ENCODE measurements at places on chromosomes 6 and 20.

- H3K27ac ChIP-seq = no peak overlapping the region
- no peaks in the 10 kb centered on the region for H3K36me3 ChIP-seq
- H3K27me3 ChIP-seq = no peaks in the 10 kb centered on the region
- DNase-seq = no peak
- no peak overlapping the region for H3K4me3 ChIP-seq
Measured at GRCh38 chr6:129183187-129183591, 300.3 kb downstream of the LAMA2 start.

DNA sequence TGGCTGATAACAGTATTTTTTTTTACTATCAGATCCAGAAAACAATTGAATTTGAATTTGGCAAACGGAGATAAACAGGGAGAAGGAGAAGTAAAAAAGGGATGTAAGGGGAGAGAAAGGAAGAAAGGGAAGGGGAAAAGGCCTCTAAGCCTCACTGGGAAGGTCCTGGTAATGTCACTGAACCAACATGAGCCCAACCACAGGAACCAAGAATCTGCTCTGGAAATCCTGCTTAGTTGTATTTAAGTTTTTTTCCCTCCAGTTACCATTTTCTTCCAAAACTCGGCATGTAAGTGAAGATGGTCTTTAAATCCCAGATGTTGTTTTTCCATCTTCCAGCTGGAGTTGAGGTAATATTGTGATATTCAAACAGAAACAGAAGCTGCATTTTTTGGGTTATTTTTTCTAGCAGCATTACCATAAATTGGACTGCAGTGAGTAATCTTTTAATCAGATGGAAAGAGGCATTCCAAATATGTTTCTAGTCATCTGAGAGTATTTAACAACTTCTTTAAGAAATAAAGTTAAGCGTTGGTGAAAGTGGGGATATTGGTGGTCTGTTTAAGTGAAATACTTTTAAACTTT, 91.1 kb downstream of the TXNDC5 start:
- no peaks in the 10 kb centered on the region for H3K36me3 ChIP-seq
- H3K4me1 ChIP-seq = no peaks in the 10 kb centered on the region
- no peak overlapping the region for H3K4me3 ChIP-seq
- H3K27me3 ChIP-seq = no peaks in the 10 kb centered on the region

DNA sequence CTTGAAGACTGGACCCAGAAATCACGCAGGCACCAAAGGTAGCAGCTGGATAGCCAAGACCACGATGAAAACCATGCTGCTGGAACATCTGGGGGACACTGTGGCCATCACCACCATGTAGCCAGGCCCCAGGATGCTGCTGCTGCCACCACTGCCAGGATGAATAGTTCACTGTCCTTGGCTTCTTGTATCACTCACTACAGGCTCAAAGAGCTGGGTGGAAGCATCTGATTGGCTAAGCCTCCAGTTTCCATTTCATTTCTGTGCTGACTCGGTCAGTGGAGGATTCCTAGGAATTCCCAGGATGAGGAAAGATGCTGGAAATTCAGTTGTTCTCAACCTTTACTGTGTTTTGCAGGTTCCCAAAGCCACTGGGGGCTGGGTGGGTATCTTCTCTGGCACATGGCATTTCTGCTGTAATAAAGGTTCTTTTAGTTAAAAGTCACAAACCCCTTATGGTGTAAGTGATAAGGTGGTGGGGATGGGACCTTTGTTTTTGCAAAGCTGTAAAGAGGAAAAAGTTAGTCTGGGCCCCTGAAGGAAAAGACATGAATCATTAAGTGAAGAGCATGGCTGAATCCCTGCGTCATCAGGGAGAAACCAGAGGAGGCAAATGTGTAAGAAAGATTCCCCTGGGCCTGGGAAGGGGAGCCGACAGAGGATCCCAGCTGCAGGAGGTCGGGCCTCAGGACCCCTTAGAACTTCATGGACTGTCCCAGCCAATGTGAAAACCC, 75.6 kb upstream of the RNF24 start:
- H3K4me1 ChIP-seq = 0 out of 2 replicates have a peak, but pooled peaks cover 3% of the 10 kb centered on the region
- no peak overlapping the region for H3K4me3 ChIP-seq
- no peaks in the 10 kb centered on the region for H3K36me3 ChIP-seq

DNA sequence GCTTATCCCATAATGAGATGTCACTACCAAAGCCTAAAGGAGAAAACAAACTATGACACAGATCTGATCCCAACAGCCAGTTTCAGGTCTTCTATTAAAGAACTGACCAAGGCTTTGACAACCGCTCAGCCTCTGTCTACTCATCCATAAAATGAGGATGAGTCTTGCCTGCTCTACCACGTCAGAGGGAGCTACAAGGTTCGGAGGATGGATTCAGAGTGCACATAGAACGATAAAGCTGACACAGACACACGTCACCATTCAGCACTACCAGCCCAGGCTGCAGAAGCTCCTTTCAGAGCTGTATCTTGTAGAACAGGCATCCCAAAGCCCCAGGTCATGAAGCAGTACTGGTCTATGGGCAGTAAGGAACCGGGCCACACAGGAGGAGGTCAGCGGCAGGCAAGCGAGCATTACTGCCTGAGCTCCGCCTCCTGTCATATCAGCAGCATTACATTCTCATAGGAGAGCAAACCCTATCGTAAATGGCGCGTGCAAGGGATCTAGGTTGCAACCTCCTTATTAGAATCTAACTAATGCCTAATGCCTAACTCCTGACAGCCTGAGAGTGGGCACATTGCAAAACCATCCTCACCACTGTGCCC, 25.1 kb downstream of the KIF16B start:
- no peaks in the 10 kb centered on the region for H3K36me3 ChIP-seq
- no peaks in the 10 kb centered on the region for H3K27me3 ChIP-seq
- H3K4me3 ChIP-seq = no peak overlapping the region
- no peaks in the 10 kb centered on the region for H3K4me1 ChIP-seq
- no peak for DNase-seq

GRCh38 chr20:59217173-59217572, 53.6 kb downstream of the ZNF831 start:
- peaks cover 4% of the 10 kb centered on the region for H3K4me1 ChIP-seq
- peaks cover 3% of the 10 kb centered on the region for H3K27me3 ChIP-seq
- H3K36me3 ChIP-seq = no peaks in the 10 kb centered on the region
- no peak for DNase-seq
- no peak overlapping the region for H3K27ac ChIP-seq

DNA sequence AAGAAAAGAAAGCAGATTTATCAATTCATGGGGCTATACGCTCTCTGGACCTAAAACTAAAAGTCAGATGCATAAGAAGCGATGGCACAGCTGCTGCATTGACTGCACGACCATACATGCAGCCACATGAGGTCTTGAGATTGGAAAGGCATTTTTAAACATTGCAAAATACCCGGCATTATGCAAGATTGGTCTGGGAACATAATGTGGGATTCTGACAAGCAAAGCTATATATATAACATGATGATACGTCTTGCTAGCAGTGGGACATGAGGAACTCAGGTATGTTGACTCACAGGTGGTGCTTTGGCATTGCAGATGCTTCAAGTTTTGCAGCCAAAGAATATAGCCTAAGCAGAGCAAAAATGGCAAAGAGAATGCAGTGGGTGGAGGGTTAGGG, 55.1 kb downstream of the SAMD3 start:
- H3K4me3 ChIP-seq = no peak overlapping the region
- DNase-seq = no peak
- H3K27me3 ChIP-seq = no peaks in the 10 kb centered on the region
- no peak overlapping the region for H3K27ac ChIP-seq
- H3K36me3 ChIP-seq = no peaks in the 10 kb centered on the region

- peaks cover 4% of the 10 kb centered on the region for H3K4me1 ChIP-seq
- H3K4me3 ChIP-seq = no peak overlapping the region
- no peaks in the 10 kb centered on the region for H3K36me3 ChIP-seq
- DNase-seq = no peak
- H3K27me3 ChIP-seq = no peaks in the 10 kb centered on the region
- H3K27ac ChIP-seq = no peak overlapping the region
Measured at GRCh38 chr6:79413562-79414002, 123.6 kb downstream of the LCA5 start.

DNA sequence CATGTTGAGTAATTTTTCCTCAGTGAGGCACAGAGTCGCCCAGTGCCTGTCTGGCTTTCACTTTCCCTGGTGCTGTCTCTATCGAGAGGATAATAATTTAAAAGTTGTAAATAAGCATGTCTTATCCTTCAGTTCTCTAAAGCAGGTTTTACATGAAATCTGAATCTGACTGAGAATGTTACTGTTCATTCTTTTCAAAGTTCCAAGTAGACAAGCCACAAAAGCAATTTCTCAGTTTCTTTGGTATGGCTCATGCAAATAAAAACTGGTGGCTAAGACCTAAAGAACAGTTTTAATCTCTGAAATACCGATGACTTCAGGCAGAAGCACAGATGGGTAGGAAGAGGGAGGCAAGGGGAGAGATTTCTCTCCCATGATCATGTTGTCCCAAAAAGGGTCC, 87.6 kb upstream of the GCM1 start:
- H3K36me3 ChIP-seq = no peaks in the 10 kb centered on the region
- no peaks in the 10 kb centered on the region for H3K4me1 ChIP-seq
- no peak overlapping the region for H3K4me3 ChIP-seq
- no peaks in the 10 kb centered on the region for H3K27me3 ChIP-seq
- no peak for DNase-seq

- H3K36me3 ChIP-seq = no peaks in the 10 kb centered on the region
- H3K4me1 ChIP-seq = no peaks in the 10 kb centered on the region
- H3K27me3 ChIP-seq = no peaks in the 10 kb centered on the region
- no peak for DNase-seq
Measured at GRCh38 chr6:150536835-150537234, 62.9 kb upstream of the PLEKHG1 start.

DNA sequence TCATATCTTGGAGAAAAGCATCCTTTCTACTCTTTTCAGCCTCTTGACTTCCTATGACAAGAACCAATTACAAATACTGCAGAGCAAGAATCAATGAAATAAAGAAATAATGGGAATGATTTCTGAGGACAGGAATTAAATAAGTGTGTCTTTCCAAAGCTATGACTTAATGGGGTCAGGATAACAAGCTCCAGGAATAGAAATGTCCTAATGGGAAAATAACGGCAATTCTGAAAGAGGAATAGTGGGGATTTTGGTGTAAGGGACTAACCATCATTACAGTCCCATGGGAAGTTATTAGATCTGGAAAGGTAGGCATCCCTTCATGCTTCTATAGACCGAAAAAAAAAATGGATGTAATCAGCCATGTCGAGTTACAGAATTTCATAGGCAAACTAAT, 28.2 kb upstream of the SNAP25 start:
- no peak for DNase-seq
- H3K4me1 ChIP-seq = no peaks in the 10 kb centered on the region
- no peak overlapping the region for H3K4me3 ChIP-seq

GRCh38 chr6:167501831-167502385, 177.0 kb downstream of the TTLL2 start:
- no peaks in the 10 kb centered on the region for H3K27me3 ChIP-seq
- no peak overlapping the region for H3K4me3 ChIP-seq
- H3K36me3 ChIP-seq = no peaks in the 10 kb centered on the region
- DNase-seq = no peak

DNA sequence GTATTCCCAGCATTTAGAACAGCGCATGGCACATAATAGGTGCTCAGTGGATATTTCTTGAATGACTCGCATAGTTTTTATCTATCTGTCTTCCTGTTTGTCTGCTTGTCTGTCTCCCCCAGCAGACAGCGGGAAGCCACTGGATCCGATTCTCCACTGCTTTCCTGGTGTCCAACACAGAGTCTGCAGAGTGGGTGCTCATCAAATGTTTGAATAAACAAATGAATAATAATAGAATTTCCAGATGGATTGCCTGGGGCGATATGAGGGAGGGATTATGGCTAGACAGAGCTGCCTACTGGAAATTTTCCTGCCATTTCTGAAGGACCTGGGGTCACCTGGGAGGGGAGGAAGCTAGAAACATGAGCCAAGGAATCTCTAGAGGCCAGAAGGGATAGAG, 18.9 kb downstream of the CDH22 start:
- H3K27me3 ChIP-seq = no peaks in the 10 kb centered on the region
- DNase-seq = no peak
- H3K4me3 ChIP-seq = no peak overlapping the region
- peaks cover 6% of the 10 kb centered on the region for H3K4me1 ChIP-seq

DNA sequence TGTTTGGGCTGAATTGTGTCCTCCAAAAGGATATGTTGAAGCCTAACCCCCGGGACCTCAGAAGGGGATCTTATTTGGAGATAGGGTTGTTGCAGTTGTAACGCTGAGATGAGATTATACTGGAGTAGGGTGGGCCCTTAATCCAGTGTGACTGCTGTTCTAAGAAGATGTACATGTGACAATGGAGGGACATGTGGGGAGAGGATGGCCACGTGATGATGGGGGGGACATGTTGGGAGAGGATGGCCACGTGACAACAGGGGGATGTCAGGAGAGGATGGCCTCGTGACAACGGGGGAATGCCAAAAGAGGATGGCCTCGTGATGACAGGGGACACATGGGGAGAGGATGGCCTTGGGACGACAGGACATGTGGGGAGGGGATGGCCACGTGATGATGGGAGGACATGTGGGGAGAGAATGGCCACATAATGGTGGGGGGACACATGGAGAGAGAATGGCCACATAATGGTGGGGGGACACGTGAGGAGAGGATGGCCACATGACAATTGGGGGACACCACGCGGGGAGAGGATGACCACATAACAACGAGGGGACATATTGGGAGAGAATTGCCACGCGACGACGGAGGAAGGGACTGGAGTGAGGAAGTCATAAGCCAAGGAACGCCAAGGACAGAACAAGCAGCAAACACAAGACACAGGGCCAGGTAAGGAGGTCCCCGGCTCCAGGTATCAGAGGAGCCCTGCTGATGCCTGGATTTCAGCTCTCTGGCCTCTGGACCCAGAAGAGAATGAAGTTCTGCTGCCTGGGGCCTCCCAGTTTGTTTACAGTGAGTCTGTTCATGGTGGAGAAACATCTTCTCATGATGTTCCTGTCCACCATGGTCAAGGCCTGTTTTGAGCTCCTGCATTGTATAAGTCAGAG, 29.2 kb downstream of the SYNJ2 start:
- H3K4me1 ChIP-seq = no peaks in the 10 kb centered on the region
- no peak overlapping the region for H3K27ac ChIP-seq
- no peaks in the 10 kb centered on the region for H3K36me3 ChIP-seq
- no peaks in the 10 kb centered on the region for H3K27me3 ChIP-seq
- H3K4me3 ChIP-seq = no peak overlapping the region
- DNase-seq = no peak

DNA sequence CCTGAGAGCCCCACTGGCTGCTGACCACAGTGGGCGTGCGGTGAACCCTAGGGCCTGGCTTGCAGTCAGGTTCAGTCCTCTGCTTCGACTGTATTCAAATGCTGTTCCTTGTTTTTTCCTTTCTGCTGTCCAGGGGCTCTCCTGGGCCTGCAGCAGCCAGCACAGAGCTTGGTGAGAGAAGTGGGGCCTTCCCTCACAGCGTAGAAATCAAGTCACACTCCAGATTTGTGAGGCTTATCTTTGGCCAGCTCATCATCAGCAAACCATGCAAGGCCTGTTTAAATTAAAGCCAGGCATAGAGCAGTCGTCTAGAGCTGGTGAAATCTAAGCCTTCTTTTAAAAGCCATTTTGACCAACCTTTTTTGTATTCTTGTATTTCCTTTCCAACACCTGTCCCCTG, 8.4 kb downstream of the FAM120B start:
- 0 out of 2 replicates have a peak, but pooled peaks cover 8% of the 10 kb centered on the region for H3K4me1 ChIP-seq
- no peak for DNase-seq
- no peak overlapping the region for H3K4me3 ChIP-seq

GRCh38 chr20:32609111-32609773, 24.1 kb upstream of the NOL4L start:
- H3K27me3 ChIP-seq = no peaks in the 10 kb centered on the region
- H3K27ac ChIP-seq = no peak overlapping the region
- no peak overlapping the region for H3K4me3 ChIP-seq
- H3K36me3 ChIP-seq = no peaks in the 10 kb centered on the region
